Breast epithelium (tissue), 4 donors: ENCODE measurements at places on chromosomes 2 and 18.

DNA sequence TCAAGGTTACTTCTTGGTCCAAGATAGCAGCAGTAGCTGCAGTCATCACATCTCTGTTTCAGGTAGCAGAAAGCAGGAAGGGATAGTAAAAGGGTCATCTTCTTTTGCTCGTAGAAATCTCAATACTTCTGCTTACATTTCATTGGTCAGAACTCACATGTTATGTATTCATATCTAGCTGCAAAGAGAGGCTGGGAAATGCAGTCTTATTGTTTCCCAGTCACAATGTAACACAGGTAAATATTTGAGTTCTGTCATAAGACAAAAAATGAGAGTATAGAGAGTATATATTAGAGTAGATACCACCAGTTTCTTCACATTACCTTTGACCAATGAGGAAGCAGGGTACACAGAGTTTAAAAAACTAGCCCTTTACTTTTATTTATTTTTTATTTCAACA lies 132.4 kb upstream of the ITGA6 start:
- no peak for DNase-seq
- no peaks in the 10 kb centered on the region for H3K27me3 ChIP-seq
- H3K4me1 ChIP-seq: no peaks in the 10 kb centered on the region
- no peak overlapping the region for H3K27ac ChIP-seq
- no peak overlapping the region for H3K4me3 ChIP-seq
- H3K36me3 ChIP-seq: no peaks in the 10 kb centered on the region

GRCh38 chr2:159640176-159640575 lies 23.8 kb upstream of the BAZ2B start:
- no peaks in the 10 kb centered on the region for H3K27me3 ChIP-seq
- no peak overlapping the region for H3K27ac ChIP-seq
- H3K36me3 ChIP-seq: no peaks in the 10 kb centered on the region

DNA sequence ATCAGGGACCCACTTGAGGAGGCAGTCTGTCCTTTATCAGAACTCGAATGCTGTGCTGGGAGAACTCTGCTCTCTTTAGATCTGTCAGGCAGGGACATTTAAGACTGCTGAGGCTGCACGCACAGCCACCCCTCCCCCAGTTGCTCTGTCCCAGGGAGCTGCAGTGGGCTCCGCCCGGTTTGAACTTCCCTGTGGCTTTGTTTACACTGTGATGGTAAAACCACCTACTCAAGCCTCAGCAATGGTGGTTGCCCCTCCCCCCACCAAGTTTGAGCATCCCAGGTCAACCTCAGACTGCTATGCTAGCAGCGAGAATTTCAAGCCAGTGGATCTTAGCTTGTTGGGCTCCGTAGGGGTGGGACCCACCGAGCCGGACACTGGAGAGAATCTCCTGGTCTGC lies 11.8 kb upstream of the LHCGR start:
- no peaks in the 10 kb centered on the region for H3K4me1 ChIP-seq
- H3K4me3 ChIP-seq: no peak overlapping the region
- no peaks in the 10 kb centered on the region for H3K36me3 ChIP-seq
- no peak overlapping the region for H3K27ac ChIP-seq

- H3K36me3 ChIP-seq: no peaks in the 10 kb centered on the region
- H3K4me3 ChIP-seq: no peak overlapping the region
- H3K4me1 ChIP-seq: no peaks in the 10 kb centered on the region
- H3K27ac ChIP-seq: no peak overlapping the region
- H3K27me3 ChIP-seq: no peaks in the 10 kb centered on the region
Measured at GRCh38 chr2:139854769-139855483, 1074.7 kb upstream of the NXPH2 start.

DNA sequence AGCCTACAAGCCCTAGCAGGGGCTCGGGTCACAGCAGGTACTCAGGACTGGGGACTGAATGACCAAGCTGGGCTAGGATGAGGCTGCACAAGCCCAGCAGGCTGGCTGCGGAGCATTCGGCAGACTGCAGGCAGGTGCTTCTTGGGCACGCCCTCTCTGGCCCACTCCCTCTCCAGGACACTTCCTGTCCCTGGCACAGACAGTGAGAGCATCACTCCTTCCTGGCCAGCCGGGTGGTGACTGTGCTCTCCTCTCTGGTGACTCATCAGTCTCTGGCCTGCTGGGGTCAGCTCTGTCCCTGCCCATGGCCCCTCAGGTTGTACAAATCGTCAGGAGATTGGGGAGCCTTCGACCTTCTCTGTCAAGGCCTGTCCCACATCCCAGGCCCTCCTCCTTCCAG lies 22.5 kb downstream of the C1QL2 start:
- no peaks in the 10 kb centered on the region for H3K27me3 ChIP-seq
- no peak overlapping the region for H3K27ac ChIP-seq
- DNase-seq: no peak
- no peaks in the 10 kb centered on the region for H3K36me3 ChIP-seq
- no peak overlapping the region for H3K4me3 ChIP-seq

DNA sequence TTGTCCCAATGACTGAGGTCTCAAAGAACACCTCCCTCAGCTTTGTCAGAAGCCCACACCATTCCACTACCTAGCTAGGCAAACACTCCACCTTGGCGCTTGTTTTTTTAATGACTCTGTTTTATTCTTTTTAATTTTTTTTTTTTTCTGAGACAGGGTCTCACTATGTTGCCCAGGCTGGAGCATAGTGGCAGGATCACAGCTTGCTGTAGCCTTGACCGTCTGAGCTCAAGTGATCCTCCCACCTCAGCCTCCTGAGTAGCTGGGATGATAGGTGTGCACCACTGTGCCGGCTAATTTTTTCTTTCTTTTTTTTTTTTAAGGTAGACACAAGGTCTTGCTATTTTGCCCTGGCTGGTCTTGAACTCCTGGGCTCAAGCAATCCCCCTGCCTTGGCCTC lies 101.9 kb downstream of the SLC25A12 start:
- no peak overlapping the region for H3K4me3 ChIP-seq
- H3K4me1 ChIP-seq: no peaks in the 10 kb centered on the region
- H3K27me3 ChIP-seq: no peaks in the 10 kb centered on the region
- DNase-seq: no peak
- no peak overlapping the region for H3K27ac ChIP-seq

- no peak overlapping the region for H3K27ac ChIP-seq
- H3K4me3 ChIP-seq: no peak overlapping the region
- no peaks in the 10 kb centered on the region for H3K4me1 ChIP-seq
Measured at GRCh38 chr18:32530947-32531651, 60.4 kb upstream of the GAREM1 start.

DNA sequence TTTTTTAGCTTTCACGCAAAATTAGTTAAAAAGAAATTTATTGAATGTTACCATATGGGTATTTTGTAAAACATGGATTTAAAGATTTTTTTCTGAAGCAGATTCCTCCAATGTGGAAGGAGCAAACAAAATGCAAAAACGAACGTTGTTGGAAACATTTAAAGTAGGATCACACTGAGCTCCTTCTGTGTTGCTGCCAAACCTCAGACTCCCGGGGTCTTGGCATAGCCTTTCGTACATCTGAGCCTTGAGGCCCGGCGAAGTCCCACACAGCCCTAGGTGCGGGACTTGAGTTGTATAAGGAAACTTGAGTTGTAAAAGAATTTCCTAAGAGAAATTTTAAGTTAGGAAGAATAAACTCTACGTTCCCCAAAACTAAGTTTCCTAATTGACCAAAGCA lies 52.0 kb upstream of the CD226 start:
- H3K27me3 ChIP-seq: no peaks in the 10 kb centered on the region
- no peak overlapping the region for H3K27ac ChIP-seq
- no peaks in the 10 kb centered on the region for H3K36me3 ChIP-seq
- H3K4me1 ChIP-seq: no peaks in the 10 kb centered on the region

- H3K4me3 ChIP-seq: peak overlapping the region; percentile 56
- H3K4me1 ChIP-seq: peaks cover 3% of the 10 kb centered on the region
- DNase-seq: peak; percentile 75
- H3K27ac ChIP-seq: peak overlapping the region; percentile 87
- no peaks in the 10 kb centered on the region for H3K36me3 ChIP-seq
Measured at GRCh38 chr2:241882091-241882625, 12.6 kb downstream of the RTP5 start.

GRCh38 chr2:222827417-222827816 lies 33.4 kb upstream of the ACSL3 start:
- no peaks in the 10 kb centered on the region for H3K4me1 ChIP-seq
- H3K36me3 ChIP-seq: no peaks in the 10 kb centered on the region
- no peak overlapping the region for H3K27ac ChIP-seq
- no peak overlapping the region for H3K4me3 ChIP-seq
- H3K27me3 ChIP-seq: no peaks in the 10 kb centered on the region

DNA sequence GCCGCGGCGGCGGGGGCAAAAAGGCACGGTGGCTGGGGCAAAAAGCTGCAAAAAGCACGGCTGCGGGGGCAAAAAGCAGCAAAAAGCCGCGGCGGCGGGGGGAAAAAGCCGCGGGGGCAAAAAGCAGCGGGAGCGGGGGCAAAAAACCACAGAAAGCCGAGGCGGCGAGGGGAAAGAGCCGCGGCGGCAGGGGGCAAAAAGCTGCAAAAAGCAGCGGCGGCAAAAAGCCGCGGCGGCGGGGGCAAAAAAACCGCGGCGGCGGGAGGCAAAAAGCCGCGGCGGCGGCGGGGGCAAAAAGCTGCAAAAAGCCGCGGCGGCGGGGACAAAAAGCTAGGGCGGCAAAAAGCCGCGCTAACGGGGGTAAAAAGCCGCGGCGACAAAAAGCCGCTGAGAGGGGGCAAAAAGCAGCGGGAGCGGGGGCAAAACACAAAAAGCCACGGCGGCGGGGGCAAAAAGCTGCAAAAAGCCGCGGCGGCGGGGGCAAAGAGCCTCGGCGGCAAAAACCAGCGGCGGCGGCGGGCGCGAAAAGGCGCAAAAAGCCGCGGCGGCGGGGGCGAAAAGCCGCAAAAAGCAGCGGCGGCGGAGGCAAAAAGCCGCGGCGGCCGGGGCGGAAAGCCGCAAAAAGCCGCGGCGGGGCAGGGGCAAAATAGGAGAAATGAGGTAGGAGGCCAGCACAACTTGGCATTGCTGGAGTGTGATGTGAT lies 123.4 kb downstream of the ANKRD30BL start:
- no peak for DNase-seq
- H3K4me3 ChIP-seq: peak overlapping the region; percentile 58
- H3K4me1 ChIP-seq: no peaks in the 10 kb centered on the region
- no peaks in the 10 kb centered on the region for H3K36me3 ChIP-seq
- peaks cover 9% of the 10 kb centered on the region for H3K27me3 ChIP-seq

GRCh38 chr2:8217468-8218030 lies 464.3 kb upstream of the ID2 start:
- peak overlapping the region; percentile 32 for H3K27ac ChIP-seq
- H3K36me3 ChIP-seq: no peaks in the 10 kb centered on the region

GRCh38 chr2:29317077-29317517 lies 201.9 kb downstream of the CLIP4 start:
- H3K27ac ChIP-seq: no peak overlapping the region
- H3K4me3 ChIP-seq: no peak overlapping the region
- peaks cover 3% of the 10 kb centered on the region for H3K27me3 ChIP-seq
- H3K36me3 ChIP-seq: no peaks in the 10 kb centered on the region

DNA sequence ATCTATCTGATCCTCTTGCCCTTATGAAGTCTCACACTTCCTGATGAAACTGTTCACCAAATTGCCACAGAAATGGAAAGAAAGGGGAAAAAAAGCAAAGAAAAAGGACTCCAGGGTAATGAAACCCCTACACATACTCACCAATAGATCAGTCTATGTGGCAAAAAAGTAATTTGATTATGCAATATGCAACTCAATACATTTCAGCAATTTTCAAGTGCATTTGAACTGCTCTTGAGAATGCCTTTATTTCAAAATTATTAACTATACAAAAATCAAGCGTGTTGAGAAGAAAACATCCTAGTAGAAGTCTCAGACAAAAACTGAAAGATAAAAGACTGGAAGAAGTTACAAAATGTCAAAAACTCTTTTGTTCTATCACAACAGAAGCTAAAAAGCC lies 32.2 kb upstream of the PTPN4 start:
- no peaks in the 10 kb centered on the region for H3K4me1 ChIP-seq
- no peak overlapping the region for H3K4me3 ChIP-seq
- no peaks in the 10 kb centered on the region for H3K36me3 ChIP-seq
- no peak for DNase-seq
- H3K27ac ChIP-seq: no peak overlapping the region
- no peaks in the 10 kb centered on the region for H3K27me3 ChIP-seq

- no peaks in the 10 kb centered on the region for H3K36me3 ChIP-seq
- no peak for DNase-seq
- no peak overlapping the region for H3K4me3 ChIP-seq
- no peaks in the 10 kb centered on the region for H3K27me3 ChIP-seq
- peaks cover 52% of the 10 kb centered on the region for H3K4me1 ChIP-seq
Measured at GRCh38 chr2:74849228-74849892, 15.4 kb downstream of the HK2 start.

- H3K27me3 ChIP-seq: peaks cover 14% of the 10 kb centered on the region
- H3K27ac ChIP-seq: no peak overlapping the region
- H3K36me3 ChIP-seq: no peaks in the 10 kb centered on the region
- DNase-seq: no peak
- H3K4me1 ChIP-seq: no peaks in the 10 kb centered on the region
Measured at GRCh38 chr2:240725671-240726070, 34.0 kb downstream of the AQP12A start.

- no peaks in the 10 kb centered on the region for H3K36me3 ChIP-seq
- H3K4me1 ChIP-seq: no peaks in the 10 kb centered on the region
- peak overlapping the region; percentile 79 for H3K27ac ChIP-seq
- H3K4me3 ChIP-seq: peak overlapping the region; percentile 99
- DNase-seq: no peak
- H3K27me3 ChIP-seq: no peaks in the 10 kb centered on the region
Measured at GRCh38 chr18:76495435-76496193, 572 bp upstream of the ZNF516 start.

DNA sequence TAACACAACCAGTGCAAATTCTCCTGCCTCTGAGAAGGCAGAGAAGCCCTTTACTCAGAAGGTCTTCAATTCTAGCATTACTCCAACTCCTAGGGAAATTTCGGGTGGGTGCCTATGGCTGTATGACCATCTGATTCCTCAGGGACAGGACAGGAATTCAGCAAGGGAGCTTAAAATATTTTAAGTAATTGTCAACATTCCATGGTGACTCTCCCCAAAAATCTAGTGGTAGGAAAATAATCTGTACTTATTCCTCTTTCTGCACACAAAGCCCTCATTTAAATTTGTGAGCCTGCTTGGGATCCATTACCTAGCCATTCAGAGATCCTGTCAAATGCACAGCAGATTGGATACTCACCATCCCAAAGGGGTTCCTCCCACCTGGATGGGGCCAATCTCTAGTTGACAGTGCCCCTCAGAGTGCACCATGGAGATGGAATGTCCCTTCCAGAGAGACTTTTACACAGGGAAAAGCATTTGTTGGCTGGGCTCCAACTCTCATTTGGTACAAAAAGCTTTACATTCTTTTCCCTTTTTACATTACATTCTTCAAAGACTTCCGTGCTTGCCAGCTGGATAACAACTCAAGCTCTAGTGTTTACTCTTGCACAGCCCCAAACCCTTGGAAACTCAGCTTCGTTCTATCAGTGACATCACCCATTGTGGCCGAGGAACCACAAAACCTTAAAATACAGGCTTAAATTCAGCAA lies 3.1 kb upstream of the TMEM150A start:
- H3K27ac ChIP-seq: peak overlapping the region; percentile 86
- DNase-seq: no peak
- peaks cover 9% of the 10 kb centered on the region for H3K4me1 ChIP-seq
- H3K36me3 ChIP-seq: no peaks in the 10 kb centered on the region
- H3K27me3 ChIP-seq: no peaks in the 10 kb centered on the region
